ENCODE measurements at places on chromosomes 13 and 19.

GRCh38 chr13:43206838-43207237 is 183.5 kb downstream of the DNAJC15 start:
- DNase-seq = no peak

- DNase-seq = no peak
These were observed 34.9 kb upstream of the FXYD3 start for GRCh38 chr19:35080613-35081170.

GRCh38 chr13:113743366-113744195 is 15.4 kb upstream of the TMEM255B start:
- DNase-seq = no peak

DNA sequence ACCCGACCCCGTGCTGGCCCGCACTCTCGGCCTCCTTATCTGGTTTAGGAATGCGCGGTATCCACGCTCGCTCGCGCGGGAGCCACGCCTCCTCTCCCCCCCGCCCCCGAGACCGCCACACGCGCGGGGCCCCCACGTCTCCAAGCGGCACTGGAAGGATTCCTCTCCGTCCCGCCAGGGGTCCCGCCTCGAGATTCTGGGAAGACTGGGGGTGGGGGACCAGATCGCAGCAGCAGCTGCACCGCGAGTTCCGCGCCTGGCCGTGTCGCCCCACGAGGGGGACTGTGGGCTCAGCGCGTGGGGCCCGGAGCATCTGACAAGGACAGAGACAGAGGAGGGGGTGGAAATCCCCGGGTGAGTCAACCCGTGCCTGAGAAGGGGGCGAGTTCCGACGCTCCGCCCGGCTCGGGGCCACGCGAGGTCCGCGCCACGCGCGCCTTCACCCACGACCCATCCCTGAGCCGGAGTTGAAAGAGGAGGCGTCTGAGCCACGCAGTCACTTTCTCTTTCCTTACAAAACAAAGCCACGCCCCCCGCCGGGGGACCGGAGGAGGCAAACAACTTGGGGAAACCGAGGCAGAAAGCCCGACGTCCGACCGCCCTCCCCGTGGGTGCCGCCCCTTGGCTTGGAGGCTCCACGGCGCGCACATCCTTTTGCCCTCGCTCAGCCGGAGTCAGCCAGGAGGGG is 814 bp downstream of the S1PR2 start:
- peak; percentile 74 for DNase-seq

DNA sequence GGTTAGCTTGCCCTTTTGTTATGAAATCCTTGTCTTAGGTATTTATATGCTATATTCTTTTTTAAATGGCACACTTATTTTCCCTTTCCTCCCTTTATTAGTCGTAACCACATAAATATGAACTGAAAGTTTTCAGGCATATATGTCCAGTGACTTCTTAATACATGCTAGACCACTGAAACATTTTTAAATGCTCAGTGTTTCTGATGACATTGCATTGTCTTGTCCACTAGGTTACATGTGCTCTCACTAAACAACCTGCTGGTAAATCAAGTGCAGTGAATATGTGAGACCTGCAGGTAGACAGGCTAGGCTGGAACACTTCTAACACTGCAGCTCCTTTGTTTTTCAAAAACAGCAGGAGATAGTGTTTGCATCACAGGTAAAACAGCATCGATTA is 332.6 kb upstream of the DACH1 start:
- no peak for DNase-seq

GRCh38 chr19:34976611-34977010 is 12.6 kb upstream of the ZNF792 start:
- no peak for DNase-seq

DNA sequence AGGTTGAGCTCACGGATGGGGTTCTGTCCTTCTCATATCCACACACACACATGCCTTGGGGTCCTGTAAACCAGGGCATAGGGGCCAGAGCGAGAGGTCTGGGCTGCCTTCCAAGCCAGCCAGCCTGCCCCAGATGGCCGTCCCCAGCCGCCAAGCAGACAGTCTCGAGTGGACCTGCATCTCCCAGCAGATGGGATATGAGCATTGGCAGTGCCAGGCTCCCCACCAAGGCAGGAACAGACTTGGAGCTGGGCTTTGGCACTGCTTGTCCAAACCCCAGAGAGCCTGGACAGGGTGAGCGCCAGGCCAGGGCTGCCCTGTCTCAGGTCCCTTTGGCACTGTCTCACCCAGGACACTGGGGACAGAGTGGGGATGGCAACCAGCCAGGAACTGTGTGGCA is 130.4 kb downstream of the DPF1 start:
- DNase-seq = no peak

DNA sequence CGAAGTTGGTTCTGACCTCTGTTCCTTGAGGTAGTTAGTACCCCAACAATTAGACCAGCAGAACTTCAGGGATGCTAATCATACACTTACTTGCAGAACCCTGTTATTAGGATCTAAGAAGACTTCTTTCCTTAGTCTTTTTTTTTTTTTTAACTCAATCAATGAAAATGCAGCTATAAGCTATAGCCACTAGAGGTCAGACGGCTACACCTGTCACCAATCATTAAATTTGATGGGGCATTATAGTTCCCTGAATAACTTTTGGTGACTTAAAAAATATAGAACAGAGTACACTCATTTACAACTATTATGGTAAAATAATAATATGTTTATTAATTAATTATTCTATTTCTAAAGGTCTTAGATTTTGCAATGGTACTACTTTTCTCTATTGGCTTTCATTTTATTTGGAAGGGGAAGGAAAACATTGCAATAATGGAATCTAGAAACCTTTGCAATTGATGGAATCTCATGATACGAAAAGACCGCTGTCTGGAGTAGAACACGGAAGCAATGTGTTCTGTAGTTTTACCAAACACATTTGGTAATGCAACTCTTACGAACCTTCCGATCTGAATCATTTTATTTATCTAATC is 483.2 kb downstream of the DIAPH3 start:
- DNase-seq = no peak

GRCh38 chr19:35144600-35145436 is 1.8 kb downstream of the FXYD7 start:
- DNase-seq = peak; percentile 46

DNA sequence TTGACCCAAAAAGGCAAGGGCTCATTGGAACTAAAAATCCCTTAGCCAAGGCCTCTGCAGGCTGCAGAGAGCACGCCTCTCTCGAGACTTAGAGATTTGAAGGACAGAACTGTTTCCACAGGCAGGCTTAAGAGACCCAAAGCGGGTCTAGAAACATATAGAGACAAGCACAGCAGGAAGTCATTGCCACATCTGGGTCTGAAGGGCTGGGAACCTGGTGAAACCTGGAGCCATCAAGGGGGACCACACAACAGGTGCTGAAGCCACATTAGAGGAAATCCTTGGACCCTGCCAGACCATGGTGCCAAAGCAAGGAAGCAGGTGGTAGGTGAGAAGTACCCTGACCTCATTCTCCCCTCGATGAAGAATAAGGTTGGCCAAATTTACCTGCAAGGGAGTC is 33.8 kb upstream of the LRCH1 start:
- no peak for DNase-seq

DNA sequence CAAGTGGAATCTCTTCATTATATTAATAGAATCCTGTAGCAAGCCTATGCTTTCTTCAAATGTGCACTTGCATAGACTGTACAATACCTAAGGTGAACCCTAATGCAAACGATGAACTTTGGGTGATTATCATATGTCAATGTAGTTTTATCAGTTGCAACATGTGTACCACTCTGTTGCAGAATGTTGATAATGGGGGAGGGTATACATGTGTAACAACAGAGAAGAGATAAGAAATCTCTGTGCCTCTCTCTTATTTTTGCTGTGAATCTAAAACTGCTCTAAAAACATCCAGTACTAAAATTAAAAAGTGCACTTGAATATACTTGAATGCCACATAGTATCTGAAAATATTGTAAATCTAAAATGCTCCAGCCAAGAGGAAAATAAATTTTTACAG is 820.8 kb upstream of the MIR17HG start:
- no peak for DNase-seq

DNA sequence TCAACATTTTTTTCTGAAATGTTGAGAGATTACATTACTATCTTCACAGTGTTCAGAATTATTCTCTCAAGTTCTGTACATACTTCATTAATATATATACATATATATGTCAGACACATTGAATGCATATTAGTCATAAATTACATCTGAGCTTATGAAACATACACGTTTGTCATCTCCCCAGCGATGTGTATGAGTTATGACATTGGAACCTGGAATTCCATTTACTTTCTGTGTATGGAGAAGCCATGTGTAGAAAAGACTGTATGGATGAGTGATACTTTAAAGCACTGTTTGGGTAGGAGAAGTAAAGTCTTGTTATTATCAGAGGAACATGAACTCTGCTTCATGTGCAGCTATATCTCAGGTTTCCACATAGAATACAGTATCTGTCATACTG is 167.2 kb downstream of the FGF14 start:
- DNase-seq = no peak

- no peak for DNase-seq
These were observed 24.9 kb downstream of the NFILZ start for GRCh38 chr19:8655340-8655709.

GRCh38 chr13:63149375-63149774 is 1733.7 kb upstream of the PCDH20 start:
- DNase-seq = no peak

DNA sequence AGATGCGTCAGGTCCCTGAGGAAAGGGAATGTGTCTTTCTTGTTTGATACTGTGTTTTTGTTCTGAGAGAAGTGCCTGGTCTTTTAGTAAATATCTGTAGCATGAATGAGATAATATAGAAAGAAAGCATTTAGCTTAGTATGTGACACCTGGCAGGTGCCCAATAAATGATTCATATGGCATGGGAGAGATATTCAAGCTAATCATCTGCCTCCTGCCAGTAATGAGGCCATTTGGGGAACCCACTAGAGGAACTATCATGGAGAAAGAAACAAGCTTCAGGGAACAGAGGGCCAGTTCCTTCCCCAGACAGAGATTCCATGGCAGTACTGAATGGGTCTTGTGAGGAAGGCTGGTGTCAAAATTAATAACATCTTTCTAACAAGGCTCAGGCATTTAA is 603.9 kb downstream of the DCT start:
- no peak for DNase-seq

DNA sequence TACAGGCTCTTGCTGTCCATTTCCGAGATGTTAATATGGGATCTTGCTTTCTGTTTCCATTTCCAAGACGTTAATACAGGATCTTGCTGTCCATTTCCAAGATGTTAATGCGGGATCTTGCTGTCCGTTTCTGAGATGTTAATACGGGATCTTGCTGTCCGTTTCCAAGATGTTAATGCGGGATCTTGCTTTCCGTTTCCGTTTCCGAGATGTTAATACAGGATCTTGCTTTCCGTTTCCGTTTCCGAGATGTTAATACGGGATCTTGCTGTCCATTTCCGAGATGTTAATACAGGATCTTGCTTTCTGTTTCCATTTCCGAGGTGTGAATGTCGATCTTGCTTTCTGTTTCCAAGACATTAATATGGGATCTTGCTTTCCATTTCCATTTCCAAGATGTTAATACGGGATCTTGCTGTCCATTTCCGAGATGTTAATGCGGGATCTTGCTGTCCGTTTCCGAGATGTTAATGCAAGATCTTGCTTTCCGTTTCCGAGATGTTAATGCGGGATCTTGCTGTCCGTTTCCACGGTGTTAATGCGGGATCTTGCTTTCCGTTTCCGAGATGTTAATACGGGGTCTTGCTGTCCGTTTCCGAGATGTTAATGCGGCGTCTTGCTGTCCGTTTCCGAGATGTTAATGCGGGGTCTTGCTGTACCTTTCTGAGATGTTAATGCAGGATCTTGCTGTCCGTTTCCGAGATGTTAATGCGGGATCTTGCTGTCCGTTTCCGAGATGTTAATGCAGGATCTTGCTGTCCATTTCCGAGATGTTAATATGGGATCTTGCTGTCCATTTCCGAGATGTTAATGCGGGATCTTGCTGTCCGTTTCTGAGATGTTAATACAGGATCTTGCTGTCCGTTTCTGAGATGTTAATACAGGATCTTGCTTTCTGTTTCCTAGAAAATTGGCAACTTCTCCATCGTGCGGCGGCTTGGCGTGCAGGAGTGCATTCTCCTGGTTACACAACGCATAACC is 38.3 kb downstream of the PEX11G start:
- peak; percentile 67 for DNase-seq

DNA sequence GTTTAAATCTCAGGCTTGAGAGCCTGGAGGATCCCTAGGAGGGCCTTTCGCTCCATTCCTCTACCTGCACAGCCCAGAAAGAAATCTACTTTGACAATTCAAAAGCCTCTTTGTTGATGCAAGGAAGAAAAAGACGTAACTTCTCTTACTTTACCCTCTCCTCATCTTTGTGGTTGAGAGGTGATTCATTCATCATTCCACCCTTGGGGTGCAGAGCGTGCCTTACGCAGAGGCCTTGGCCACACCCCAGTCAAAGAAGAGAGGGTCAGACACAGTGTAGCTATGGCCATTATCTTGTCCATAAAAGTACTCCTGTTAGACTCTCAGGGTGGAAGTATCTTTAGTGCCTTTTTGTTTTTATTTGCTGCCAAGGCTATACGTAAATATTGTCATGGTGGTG is 184.0 kb downstream of the IRS2 start:
- no peak for DNase-seq

- peak; percentile 75 for DNase-seq
These were observed 11.0 kb downstream of the TSHZ3 start for GRCh38 chr19:31338069-31338776.

DNA sequence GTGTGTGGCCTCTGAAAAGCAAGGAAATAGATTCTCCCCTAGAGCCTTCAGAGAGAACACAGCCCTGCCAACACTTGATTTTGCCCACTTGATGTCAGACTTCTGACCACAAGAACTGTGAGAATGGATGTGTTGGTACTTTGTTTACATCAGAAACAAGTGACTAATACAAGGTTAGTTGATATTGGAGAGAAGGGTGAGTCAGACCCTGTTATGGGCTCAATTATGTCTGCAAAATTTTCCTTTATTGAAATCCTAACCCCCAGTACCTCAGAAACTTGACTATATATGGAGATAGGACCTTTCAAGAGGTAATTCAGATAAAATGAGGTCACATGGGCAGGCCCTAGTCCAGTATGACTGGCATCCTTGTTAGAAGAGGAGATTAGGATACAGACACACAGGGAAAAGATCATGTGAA is 226.7 kb downstream of the RFC3 start:
- no peak for DNase-seq

DNA sequence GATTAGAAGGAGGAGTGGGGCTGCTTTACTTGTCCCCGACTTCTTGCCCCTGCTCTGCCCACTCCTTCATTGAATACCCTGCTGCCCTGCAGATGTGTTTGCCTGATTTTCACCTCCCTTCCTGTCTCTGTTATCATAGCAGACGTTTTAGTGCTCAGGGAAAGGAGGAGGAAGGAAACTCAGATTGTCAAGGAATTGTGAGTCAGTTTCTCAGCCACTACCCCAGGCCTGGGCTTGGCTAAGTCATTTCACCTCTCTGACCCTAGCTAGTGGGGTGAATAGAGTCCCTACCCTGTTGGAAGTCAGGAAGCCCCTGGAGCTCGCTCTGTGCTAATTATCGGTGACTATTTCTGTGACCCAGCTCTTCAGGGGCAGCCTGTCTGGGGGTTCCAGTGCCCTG is 3.9 kb downstream of the BCKDHA start:
- no peak for DNase-seq
